ENCODE measurements at places on chromosomes 1 and 21.

GRCh38 chr1:94954263-94955220 is 27.6 kb upstream of the CNN3 start:
- DNase-seq, result no peak

GRCh38 chr1:69993810-69994209 is 211.6 kb downstream of the LRRC40 start:
- DNase-seq, result no peak

- no peak for DNase-seq
Measured at GRCh38 chr21:23017989-23018388, 2019.8 kb downstream of the NCAM2 start.

DNA sequence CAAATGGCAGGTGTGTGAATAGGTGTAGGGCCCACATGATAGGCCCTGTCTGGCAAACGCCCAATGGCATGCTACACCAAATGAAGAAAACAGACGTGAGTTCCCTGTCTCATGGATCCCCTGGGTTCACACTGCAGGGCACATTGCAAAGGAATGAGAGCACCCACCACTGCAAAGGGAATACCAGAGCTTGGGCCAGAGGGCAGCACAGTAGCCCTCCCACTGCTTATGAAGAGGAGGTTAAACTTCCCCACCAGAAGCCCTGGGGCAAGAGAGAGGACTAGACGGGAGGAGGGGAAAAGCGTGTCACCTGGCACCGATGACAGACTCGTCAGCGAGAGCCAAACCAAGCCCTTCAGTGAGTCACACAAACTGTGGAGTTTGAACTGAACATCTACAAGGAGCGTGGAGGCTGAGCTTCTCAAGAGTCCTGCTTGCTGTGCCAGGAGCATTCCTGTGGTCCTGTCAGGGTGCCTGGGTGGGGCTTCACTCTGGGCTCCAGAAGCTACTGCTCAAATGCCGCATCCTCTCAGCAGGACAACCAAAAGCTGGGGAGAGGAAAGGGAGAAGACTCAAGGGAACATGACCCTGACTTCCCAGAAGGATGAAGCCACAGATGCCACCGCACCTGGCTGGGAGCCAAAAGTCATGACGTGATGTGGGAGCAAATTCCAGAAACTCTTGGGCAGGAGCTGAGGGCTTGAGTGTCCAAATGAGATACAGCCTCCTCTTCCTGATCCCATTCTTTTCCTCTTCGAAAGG is 61.1 kb downstream of the TOMM20 start:
- no peak for DNase-seq

DNA sequence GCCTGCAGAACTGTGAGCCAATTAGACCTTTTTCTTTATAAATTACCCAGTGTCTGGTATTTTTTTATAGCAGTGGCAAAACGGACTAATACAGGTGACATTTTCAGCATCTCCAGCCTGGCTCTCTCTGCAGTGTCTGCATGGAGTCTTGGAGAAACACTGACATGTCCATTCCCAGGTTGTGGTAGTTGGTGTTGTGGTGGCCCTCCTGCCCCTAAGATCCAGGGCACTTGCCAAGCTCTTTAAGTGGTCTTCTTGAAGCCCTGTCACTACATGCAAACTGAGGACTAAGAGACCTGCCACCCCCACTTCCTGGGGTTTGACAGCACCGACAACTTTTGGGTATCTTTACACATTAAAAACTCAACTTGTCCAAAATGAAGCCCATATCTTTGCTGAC is 419.4 kb downstream of the NPHP4 start:
- DNase-seq, result no peak

GRCh38 chr21:18026359-18026758 is 207.2 kb upstream of the C21orf91 start:
- no peak for DNase-seq
